Mammary epithelial cell (primary cell): ENCODE measurements at places on chromosomes 2 and 18. TPM values are rescaled to one million over a fixed set of nuclear protein-coding genes. Genes with fewer than 3 reads are reported as not detected.

Gene CNGA3
- not detected for polyA plus RNA-seq

Gene GMCL1
- 5.5 TPM for polyA plus RNA-seq

Gene CTLA4
- not detected for polyA plus RNA-seq

Gene SULT1C2
- polyA plus RNA-seq, result not detected

- DNase-seq, result no peak
Observed at GRCh38 chr2:117553448-117553847, 261.0 kb upstream of the DDX18 start.

DNA sequence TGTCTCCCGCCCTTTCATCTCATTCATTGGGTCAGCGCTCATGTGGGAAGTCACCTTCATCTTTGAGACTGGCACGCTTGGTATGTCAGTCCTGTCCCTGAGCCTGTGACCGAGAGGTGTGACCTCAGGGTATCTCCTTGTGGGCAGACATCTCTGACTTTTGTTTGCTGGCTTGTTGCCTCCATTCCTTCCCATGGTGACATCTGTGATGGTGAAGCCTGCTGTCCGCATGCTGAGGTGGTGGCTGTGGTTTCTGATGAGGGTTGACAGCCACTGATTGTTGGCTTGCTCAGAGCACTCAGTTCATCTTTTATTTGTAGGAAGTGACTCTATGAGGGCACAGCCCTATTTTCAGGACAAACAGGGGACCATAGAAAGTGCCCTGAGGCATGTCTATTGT lies 139.2 kb downstream of the SLC4A3 start:
- no peak for DNase-seq
